Kidney epithelial cell (primary cell): ENCODE measurements at places on chromosomes 6 and 20. TPM values are rescaled to one million over a fixed set of nuclear protein-coding genes. Genes with fewer than 3 reads are reported as not detected.

- no peak for DNase-seq
These were observed 3.9 kb upstream of the LRP11 start for GRCh38 chr6:149867876-149868640.

DNA sequence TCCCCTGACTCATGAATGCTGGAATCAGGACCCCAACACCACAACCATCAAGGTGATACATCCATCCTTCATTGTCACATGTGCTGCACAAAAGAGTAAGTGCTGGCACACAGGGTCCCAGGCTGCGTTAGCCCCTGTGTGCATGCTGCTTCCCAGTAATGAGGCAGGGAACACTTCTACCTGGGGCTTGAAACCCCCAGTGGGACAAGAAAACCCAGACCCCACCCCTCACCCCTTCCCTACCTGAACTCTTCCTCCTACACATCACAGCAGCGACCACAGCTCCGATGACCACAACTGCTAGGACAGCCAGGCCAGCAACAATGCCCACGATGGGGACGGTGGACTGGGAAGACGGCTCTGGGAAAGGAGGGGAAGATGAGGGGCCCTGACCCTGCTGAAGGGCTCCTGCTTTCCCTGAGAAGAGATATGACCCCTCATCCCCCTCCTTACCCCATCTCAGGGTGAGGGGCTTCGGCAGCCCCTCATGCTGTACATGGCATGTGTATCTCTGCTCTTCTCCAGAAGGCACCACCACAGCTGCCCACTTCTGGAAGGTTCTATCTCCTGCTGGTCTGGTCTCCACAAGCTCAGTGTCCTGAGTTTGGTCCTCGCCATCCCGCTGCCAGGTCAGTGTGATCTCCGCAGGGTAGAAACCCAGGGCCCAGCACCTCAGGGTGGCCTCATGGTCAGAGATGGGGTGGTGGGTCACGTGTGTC is 2.0 kb downstream of the HLA-B start:
- DNase-seq: no peak

- DNase-seq: no peak
These were observed 294.9 kb upstream of the MARCKS start for GRCh38 chr6:113562248-113562647.

GRCh38 chr20:44540834-44541233 is 19.0 kb upstream of the SERINC3 start:
- DNase-seq: no peak

GRCh38 chr6:137106183-137106582 is 61.4 kb upstream of the IL20RA start:
- DNase-seq: no peak

DNA sequence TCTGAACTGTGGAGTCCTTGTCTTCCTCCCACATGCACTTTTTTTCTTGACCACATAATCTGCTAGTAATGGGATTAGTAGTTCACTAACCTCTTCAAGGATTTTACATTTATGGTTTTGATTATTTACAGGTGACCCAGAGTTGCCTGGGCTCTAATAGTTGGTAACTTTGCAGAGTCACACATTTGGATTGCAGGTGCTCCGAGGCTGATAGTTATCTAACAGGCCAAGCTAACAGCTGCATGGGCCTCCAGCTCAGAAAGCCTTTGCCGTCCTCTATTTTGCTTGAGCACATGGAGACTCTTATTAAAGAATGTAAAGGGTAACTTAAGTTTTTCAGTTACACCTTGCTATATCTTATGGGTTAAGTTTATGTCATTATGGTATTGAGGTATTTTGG is 95.4 kb downstream of the ANKS1A start:
- DNase-seq: no peak

DNA sequence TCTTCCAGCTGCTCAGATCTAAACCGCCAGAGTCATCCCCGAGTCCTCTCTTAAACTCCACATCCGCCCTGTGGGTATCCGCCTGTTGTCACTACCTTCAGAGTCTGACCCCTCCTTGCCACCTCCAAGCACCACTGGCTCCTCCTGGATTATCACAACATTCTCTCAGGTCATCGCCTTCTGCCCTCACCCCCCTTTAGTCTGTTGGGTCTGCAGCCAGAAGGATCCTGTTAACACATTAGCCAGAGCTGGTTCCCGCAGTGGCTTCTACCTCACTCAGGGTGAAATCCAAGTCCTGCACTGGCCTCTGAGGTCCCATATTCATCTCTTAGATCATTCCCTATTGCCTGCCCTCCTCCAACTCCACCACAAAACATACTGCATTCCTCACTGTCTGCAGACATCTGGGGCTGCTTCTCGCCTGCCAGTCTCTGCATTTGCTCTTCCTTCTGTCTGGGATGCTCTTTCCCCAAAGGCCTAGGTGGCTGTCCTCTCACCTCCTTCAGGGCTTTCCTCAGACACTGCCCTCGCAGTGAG is 34.1 kb downstream of the TNXB start:
- DNase-seq: no peak

- DNase-seq: no peak
These were observed 12.9 kb upstream of the NT5E start for GRCh38 chr6:85436939-85437495.

- no peak for DNase-seq
These were observed 4.9 kb downstream of the ADGRB3 start for GRCh38 chr6:68639826-68640490.

DNA sequence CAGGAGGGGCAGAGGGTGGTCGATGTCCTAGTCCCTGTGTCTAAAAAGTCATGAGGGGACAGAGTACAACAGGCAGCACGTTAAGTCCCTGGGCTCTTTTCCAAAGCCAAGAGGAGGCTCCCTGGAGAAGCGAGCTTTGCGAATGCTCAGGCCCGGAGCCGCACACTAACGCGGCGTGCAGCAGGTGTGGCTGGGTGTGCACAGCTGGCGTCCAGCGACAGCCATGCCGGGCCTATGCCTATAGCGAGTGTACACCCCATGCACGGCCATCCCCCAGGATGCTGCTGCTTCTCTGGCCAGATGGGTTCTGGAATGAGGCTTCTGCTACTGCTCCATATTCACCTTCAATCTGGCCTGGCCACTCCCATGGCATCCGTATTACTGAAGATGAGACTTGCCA is 131.3 kb downstream of the PRND start:
- no peak for DNase-seq

- peak; percentile 51 for DNase-seq
These were observed 1.5 kb downstream of the ZNFX1 start for GRCh38 chr20:49276161-49276960.

DNA sequence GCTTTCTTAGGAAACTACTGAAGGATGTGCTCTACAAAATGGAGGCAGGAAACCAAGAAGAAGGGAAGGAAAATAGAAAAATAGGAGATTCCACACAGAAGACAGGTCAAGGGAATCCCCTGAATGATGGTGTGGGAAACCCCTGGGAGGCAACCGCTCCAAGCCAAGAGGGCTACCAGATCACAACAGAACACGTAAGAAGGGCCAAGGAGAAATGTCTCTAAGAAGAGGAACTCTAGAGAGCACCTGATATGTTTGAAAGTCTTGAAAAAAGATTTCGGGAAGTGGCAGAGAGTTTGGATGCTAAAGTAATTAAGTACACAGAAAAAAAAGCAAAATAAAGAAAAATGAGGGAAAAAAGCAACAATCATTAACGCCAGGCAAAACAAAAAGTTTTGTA is 7.1 kb downstream of the KIF13A start:
- no peak for DNase-seq

GRCh38 chr6:6008089-6008647 is 1.4 kb upstream of the NRN1 start:
- no peak for DNase-seq

DNA sequence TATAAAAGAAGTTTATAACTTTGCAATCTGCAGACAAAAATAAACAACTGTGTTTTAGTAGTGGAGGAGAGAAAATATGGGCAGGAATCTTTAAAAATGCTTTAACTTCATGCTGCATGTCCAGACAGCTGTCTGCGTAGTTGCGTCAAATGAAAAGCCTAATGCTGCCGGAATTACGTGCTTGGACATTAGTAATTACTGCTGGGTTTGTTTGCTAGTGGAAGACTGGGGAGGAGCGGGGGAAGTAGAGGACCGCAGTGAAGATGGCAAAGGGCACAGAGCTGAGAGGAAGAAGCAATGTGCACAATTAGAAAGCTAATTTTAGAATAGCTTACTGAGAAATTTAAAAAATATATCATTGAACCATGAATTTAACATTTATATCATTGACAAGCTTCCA is 2.4 kb downstream of the SNAP25 start:
- DNase-seq: no peak

- DNase-seq: peak; percentile 2
These were observed 115.2 kb upstream of the GLP1R start for GRCh38 chr6:38933426-38933825.

DNA sequence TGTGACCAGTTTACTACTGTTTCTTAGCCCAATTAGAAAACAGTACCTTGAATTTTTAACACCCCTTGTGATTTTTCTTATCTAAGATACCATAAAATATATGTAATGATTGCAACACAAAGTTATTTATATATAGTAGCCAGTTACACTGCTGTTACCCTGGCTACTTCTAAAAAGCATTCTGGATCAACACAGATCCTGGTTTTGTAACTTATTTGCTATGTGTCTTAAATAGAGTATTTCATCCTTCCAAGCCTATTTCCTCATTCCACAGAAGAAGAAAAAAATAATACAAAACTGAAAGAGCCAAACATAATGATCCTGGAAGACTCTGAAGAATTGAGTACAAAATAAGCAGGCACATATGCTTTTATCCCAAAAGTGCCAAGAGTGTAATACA is 19.0 kb upstream of the GSTA4 start:
- DNase-seq: no peak

DNA sequence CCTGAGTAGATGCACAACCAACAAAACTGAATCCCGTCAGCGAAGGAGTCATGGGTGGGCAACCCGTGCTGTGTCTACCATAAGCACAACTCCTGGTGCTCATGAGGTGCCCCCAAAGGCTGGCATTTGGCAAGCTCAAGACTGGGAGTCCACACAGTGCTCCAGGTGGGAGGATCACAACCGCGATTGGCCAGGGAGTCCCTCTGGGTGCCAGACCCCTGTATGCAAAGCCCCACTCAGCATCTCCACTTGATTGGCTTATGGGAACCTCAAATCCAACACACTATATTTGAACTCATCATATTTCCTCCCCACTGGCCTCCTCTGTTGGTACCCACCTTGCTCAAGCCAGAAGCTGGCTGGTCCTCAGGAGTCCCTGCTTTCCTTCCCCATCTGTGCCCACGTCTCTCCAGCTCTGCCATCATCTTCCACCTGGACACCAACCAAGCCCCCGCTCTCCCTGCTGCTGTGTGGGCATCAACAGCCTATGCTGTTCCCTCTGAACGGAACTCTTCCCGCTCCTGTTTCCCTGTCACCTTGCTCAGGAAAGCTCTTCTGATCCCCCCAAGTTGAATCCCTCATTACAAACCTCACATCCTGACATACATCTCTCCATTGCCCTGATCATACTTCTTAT is 142.3 kb upstream of the PTPN1 start:
- no peak for DNase-seq

The DYNLRB1 gene
- total RNA-seq: 143 TPM in 2 replicates

The RAMACL gene
- 0.21 and 0.88 TPM in 2 replicates for total RNA-seq

The EPHA7 gene
- total RNA-seq: 0.88 and 0.96 TPM in 2 replicates

The ZSCAN16 gene
- 6.4 and 10.5 TPM in 2 replicates for total RNA-seq

The IL17A gene
- total RNA-seq: not detected in 2 replicates

The LY6G6C gene
- total RNA-seq: not detected in 2 replicates

The KHDC1 gene
- total RNA-seq: 2.9 and 3.3 TPM in 2 replicates

The CCN5 gene
- not detected in 2 replicates for total RNA-seq

The RNF114 gene
- total RNA-seq: 138 and 216 TPM in 2 replicates

The SLC44A4 gene
- 17.7 and 26.1 TPM in 2 replicates for total RNA-seq
